ENCODE measurements at places on chromosomes 1 and 21.

DNA sequence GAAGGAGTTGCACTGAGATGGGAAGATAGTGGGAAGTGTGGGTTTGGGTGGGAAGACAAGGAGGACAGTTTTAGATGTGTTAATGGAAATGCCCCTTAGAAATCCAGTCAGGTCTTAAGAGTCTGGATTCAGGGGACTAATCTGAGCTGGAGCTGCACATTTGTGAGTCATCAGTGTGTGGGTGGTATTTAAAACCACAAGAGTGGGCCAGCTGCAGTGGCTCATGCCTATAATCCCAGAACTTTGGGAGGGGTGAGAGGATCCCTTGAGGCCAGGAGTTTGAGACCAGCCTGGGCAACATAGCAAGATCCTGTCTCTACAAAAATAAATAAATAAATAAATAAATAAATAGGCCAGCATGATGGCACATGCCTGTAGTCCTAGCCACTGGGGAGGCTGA, 40.9 kb upstream of the SLC6A9 start:
- DNase-seq = no peak

- DNase-seq = no peak
Measured at GRCh38 chr1:180988253-180988752, 34.4 kb downstream of the STX6 start.

- no peak for DNase-seq
Measured at GRCh38 chr1:104467590-104467989, 717.9 kb downstream of the AMY1C start.

- DNase-seq = no peak
Measured at GRCh38 chr21:35578831-35579471, 481.4 kb downstream of the SETD4 start.

Measured in posterior vena cava (tissue), 2 donors.